ENCODE measurements at places on chromosomes 2 and 18. TPM values are rescaled to one million over a fixed set of nuclear protein-coding genes. Genes with fewer than 3 reads are reported as not detected.
A peak's percentile ranks its signal among the peaks of the same experiment; 100 is the strongest.

GRCh38 chr2:173822889-173823542 lies 142.2 kb downstream of the SP3 start:
- no peak overlapping the region for H3K27ac ChIP-seq
- no peaks in the 10 kb centered on the region for H3K4me1 ChIP-seq
- no peak for DNase-seq
- peaks cover 33% of the 10 kb centered on the region for H3K27me3 ChIP-seq
- H3K4me3 ChIP-seq = no peak overlapping the region
- H3K36me3 ChIP-seq = no peaks in the 10 kb centered on the region

DNA sequence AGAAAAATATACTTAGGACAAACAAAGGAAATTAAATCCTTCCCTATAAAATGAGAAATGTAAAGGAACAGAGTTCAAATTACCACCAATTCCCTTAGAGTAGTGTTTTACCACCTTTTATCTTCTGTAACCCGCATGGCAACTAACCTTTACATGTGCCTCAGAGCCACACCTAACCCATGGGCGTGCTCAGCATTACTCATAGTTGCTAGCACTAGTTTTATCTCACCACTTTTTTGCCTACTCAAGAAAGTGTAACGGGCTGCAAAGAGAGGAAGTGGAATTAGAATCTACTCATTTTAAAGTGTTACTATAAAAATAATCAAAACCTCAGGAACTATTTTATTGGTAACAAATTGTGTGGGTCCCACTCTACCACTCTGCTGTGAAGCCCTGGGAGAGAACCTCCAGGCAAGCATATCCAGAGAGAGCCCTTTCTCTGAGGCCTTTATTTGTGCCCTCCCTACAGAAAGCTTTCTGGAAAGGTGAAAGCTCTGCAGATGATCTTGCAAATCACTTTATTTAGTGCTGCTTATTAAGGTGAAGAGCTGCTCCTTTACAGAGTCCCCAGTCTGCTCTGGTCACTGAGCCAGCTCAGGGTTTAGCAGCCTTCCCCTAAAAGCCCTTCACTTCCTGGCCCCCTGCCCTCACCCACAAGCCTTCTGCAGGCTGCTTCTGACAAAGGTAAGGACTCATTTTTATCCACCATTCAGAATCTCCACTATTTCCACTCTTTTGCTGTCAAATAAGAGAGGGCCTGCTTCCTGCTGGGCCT lies 98.8 kb downstream of the TRABD2A start:
- peaks cover 59% of the 10 kb centered on the region for H3K4me1 ChIP-seq
- H3K27me3 ChIP-seq = no peaks in the 10 kb centered on the region
- DNase-seq = peak; percentile 48
- H3K27ac ChIP-seq = peak overlapping the region; percentile 93

DNA sequence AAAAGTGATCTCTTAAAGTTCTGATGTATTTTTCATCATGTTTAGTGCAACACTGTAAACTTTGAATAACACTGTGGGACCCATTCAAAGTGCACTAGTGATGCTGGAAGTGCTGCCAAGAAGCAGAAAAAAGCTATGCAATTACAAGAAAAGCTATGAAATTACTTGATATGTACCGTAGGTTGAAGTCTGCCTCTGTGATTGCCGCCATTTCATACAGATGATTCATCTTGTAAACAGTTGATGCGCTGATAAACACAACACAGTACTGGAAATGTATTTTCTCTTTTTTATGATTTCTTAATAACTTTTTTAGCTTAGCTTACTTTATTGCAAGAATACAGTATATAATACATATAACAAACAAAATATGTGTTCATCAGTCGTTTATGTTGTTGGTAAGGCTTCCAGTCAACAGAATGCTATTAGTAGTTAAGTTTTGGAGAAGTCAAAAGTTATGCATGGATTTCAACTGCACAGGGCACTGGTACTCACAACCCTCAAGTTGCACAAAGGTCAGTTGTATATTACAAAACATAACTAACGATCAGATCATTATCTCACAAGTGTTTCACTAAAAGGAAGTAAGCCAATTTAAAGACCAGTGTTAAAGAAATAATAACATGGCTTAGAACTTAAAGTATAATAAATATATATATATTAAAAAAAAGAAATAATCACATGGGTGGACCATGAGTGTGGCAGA lies 82.0 kb downstream of the SGPP2 start:
- H3K4me1 ChIP-seq = peaks cover 7% of the 10 kb centered on the region
- H3K4me3 ChIP-seq = no peak overlapping the region
- peaks cover 10% of the 10 kb centered on the region for H3K27me3 ChIP-seq
- DNase-seq = no peak
- H3K36me3 ChIP-seq = peaks cover 2% of the 10 kb centered on the region

The PLCL1 gene
- total RNA-seq = 1.3 TPM

The SLC30A3 gene
- total RNA-seq = 0.64 TPM

The AMER3 gene
- not detected for total RNA-seq

The SF3B6 gene
- 71.2 TPM for total RNA-seq

Measured in activated naive CD8-positive, alpha-beta T cell treated with anti-CD3 and anti-CD28 coated beads, Interleukin-2, amount 10 ng/mL, durations not matched to agents 7 days and 5 days (primary cell).